Amygdala (tissue), 56 donors: ENCODE measurements at places on chromosomes 4 and X.

DNA sequence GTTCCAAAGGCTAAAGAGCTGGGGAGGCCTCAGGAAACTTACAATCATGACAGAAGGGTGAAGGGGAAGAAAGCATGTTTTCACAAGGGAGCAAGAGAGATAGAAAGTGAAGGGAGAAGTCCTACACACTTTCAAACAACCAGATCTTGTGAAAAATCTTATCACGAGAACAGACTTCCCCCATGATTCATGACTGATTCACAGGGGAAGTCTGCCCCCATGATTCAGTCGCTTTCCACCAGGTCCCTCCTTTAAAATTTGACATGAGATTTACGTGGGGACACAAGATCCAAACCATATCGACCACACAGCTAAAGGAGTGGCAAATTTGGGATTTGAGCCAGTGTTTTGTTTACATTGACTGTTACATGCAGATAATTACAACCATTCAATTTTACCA is 971.1 kb upstream of the HS3ST1 start:
- DNase-seq: no peak

GRCh38 chr4:87375719-87376291 is 15.2 kb downstream of the HSD17B11 start:
- no peak for DNase-seq

GRCh38 chrX:145190801-145191389 is 56.4 kb upstream of the SPANXN1 start:
- DNase-seq: no peak

DNA sequence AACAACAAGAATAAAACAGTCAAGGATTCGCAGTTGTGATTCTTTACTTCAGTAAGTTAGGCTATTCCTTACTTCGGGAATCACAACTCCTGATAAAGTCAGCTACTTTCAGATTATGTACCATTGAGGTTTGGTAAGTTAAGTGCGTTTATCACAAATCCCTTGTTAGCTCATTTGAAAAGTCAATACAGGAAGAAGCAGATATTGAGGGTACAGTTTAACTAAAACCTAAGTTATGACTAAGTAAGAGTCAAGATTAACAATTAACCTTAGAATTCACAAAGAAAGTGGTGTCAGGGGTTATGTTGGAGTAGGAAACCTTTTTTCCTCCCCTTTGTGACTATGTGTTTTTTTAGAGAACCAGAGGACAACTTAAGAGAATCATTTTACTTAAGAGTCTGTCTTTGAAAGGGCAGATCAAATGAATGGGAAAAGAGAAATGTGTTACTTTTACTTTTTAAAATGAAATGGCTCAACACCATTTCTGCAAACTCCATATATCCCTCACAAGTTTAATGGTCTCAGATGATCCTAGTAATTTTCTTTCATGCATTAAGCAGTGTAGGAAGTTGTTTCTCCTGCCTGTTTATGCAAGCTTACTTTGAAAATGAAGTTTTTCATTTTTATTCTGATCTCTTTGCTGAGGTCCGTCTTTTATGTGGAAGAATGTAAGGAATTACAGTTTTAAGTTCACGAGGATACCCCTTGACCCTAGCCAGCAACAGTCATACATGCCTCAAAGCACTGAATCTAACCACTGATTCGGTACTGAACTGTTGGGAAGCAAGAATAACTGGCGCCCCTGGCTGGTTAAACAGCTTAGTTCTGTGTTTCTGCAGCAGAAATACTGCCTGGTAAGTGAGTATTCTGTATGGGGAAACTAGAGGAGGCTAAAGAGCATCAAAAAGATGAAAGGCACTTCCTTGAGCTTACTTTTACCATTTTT is 211.7 kb downstream of the SLC4A4 start:
- DNase-seq: no peak

DNA sequence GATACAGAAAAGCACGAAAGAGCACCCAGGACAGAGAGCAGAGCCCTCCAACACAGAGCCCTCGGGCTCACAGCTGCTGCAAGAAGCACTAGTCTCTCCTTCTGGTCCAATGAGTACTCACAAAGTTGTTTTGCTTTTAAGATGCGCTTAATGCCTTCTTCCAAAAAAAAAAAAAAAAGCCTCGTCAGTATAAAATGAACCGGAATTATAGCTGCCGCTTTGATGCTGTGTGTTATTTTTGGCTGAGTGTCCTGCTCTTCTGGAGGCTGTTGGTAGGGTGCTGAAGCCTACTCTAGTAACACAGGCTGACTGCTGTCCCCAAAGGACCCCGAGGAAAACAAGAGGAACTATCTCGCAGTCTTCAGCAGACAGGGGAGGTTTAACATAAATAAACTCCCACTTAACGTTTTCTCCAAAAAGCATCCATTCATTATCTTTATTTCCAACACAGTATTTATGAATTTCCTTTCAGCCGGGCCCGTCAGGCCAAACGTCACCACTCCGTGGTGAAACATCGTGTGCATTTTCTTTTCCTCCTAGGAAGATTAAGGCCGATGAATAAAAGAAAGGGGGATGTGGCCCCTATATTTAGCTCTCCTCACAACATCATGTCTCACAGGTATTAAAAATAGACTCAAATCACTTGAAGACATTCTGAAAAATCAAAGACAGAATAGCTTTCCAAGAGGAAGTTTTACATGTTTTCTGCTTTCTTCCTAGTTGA is 213.7 kb upstream of the PPARGC1A start:
- DNase-seq: no peak
